ENCODE measurements at places on chromosomes 12 and 14. TPM values are rescaled to one million over a fixed set of nuclear protein-coding genes. Genes with fewer than 3 reads are reported as not detected.

The GLT8D2 gene
- total RNA-seq = 2.7 TPM

The SOAT2 gene
- total RNA-seq = 0.17 TPM

The FAM216A gene
- 19.4 TPM for total RNA-seq

The IAPP gene
- total RNA-seq = not detected

The SYCP3 gene
- not detected for total RNA-seq

The PLEKHH1 gene
- 5.0 TPM for total RNA-seq

The DAO gene
- not detected for total RNA-seq

The RD3L gene
- total RNA-seq = not detected

The SLC7A8 gene
- total RNA-seq = 2.5 TPM

The LTBR gene
- not detected for total RNA-seq

The NTF3 gene
- 1.3 TPM for total RNA-seq

DNA sequence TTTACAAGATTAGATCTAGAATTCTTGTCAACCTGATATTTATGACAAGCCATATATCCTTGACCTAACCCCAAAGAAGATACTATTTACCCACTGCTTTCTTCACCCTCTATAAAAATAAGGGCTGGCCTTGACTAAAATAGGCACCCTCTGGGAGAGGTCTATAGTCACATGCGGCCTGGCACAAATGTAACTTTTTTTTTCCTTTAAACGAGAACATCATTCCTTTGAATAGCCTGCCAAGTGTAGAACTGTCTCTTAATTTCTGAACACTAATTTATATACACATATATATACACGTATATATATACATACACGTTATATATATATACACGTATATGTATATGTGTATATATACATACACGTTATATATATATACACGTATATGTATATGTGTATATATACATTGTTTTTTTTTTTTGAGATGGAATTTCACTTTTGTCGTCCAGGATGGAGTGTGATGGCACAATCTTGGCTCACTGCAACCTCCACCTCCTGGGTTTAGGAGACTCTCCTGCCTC lies 18.6 kb downstream of the PPTC7 start:
- DNase-seq = no peak

GRCh38 chr12:63821781-63822251 lies 22.7 kb upstream of the SRGAP1 start:
- DNase-seq = no peak

DNA sequence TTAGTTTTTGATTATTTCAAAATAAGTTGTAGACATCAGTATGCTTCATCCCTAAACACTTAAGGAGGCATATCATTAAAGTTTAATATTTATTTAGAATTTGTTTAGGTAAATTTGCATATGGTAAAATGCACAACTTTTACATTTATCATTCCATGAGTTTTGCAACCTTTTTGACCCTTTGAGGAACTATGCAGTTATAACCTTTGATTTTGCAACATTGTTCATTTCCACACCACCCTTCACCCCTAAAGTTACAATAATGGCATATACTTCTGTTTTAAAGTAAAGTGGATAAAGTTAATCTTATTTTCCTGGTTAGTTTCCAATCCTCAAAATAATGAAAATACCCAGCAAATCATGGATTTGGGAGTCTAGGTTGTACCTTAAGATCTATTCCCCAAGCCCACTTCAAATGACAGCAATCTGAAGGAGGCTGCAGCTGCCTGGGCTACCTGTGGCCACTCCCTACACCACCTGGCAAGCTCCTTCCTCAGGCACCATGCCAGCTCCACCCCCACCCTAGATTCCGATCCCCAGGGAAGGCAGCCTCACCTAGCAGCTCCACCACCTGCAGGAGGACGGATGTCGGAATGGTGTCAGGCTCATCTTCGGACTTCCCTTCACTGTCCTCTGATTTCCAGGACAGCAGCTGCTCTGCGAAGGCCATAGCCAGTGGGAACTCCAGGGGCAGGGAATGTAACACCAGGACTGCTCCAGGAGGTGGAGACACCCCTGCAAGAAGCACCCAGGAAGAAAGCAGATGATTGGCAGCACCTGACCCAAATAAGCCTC lies 65.1 kb downstream of the TRAFD1 start:
- no peak for DNase-seq

DNA sequence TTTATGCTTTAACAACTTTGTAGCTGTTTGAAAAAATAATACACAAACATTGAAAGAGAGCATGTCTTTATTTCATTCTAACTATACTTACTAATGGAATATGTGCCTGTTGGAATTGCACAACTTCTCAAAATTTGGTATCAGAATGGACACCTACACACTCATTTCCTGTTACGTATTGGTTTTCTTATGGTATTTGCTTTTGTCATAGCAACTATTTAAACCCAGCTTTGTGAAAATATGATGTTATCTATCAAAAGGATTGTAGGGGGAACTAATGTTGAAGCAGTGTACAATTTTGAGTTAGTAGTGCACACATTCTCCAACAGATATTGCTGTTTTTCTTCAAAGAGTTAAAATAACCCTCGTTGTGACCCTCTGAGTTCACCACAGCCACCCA lies 52.6 kb downstream of the RBMS2 start:
- no peak for DNase-seq

DNA sequence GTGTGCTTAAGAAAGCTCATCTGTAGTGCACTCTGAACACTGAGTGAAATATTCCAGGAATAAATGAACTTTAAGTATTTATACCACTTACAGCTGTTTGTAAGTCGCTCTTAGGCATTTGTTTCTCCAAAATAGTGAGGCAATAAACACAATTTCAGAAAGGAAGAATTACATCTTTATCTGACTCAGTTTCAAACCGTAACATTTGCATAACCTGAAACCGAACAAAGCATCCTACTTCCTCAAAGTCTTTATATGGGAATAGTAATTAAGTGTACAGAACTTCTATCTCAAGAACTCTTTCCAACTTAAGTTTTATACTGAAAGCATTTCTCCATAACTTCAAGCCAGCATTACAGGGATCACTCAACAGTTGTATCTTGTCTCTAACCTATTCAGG lies 58.4 kb downstream of the SOX5 start:
- DNase-seq = no peak

GRCh38 chr12:94263905-94264561 lies 115.7 kb downstream of the PLXNC1 start:
- DNase-seq = peak; percentile 16

GRCh38 chr14:73717711-73718417 lies 3.7 kb upstream of the PNMA1 start:
- DNase-seq = no peak

DNA sequence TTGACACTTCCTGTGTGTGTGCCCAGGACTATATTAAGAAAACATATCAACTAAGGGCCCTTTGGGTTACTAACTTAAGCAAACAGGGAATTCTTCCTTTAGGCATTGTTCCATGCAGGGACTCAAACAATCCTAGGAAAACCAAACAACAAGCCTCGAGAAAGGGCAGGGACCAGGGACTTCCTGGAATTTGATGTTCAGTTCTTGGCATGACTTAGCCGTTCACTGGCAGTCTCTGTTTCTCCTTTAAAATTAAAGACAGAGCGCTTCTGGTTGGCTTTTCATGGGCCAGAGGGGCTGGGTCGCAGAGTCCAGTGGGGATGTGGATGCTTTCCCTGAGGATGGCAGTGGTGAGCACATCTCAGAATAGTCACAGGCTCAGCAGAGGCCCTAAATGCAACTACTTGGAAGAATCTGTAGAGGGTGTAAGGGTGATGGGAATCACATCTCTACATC lies 35.2 kb downstream of the RNFT2 start:
- DNase-seq = no peak

DNA sequence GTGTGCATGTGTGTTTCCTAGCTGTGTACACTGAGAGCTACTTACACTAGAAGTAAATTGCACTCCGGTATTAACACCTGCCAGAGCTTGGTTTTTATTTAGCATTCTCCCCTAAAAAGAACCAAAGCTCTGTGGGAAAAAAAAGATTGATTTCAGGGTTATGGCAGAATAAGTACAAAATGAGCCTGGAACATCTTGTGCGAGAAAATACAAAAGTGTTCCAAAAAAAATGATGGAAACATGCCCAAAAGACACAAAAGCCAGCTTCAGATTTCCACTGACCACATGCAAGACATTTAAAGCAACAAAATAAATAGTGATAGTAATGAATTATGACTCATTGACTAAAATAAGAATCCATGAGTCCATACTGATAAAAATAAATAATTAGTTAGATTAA lies 188.3 kb downstream of the GXYLT1 start:
- no peak for DNase-seq

- DNase-seq = no peak
Observed at GRCh38 chr12:30982413-30982812, 55.9 kb downstream of the TSPAN11 start.

GRCh38 chr14:69066396-69067171 lies 86.3 kb downstream of the DCAF5 start:
- DNase-seq = no peak

DNA sequence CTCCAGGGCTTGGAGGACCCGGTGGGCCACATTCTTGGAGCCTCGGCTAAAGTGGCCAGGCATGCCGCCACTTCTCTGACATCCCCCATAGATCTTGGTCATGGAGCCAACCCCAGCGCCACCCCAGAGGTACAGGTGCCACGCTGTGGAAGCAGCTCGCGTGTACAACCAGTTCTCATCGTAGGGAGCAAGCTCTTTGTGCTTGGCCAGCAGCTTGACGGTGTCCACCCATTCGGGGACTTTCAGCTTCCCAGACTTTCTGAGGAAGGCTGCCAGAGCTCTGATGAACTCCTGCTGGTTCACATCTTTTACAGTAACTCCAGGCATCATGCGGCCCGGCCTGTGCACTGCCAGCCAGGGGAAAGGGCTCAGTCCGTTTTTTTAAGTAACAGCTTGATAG lies 29.3 kb upstream of the EAPP start:
- DNase-seq = no peak

DNA sequence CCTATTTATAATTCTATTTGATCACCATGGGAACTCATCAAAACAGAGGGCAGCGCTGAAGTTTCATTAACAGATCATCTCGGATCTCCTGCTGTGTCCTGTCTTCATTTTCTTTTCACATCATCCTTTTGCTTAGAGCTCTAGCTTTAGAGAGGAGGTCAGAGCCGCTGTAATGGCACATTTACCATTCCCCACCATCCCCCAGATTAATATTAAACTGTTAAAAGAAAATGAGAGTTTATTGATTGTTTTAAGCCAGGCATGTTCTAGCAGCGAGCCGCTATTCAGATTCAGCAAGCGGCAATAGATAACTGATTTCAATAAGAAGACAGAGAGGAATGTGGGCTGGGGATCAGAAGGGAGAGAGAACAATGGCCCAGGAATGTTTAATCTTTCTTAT lies 308.8 kb downstream of the EGLN3 start:
- no peak for DNase-seq

DNA sequence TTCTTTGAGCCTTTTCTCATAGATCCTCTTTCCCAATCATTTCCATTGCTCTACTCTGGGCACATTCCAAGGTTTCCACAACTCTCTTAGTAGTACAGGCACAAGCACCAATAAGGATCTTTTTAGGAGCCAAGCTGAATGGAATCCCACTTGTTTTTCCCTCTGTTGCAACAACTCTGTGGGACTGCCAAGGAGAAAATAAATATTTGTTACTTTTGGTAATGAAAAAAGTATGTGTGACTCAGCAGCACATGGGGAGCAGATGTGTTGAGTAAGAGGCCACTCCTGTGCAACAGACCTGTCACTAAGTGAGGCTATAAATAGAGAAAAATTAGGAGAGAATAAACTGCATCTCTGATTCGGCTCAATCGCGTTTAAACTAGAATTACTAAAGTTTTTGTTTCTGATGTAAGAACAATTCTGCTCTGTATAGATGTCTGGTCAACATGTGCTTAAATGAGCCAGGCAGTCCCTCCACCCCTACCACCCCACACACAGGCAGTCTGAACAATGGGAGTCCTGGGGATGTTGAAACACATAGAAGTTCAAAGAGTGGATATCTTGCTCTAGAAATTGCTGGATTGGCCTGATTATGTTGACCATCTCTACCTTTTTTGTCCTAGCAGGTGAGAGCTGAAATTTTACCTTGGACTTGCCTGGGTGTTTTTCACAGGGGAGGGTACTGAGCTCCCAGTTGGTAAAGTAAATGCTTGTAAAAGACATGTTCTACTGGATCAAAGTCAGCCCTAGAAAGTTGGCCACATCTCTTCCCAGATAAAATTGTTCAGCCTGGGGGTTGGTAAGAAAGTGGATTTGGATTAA lies 244.3 kb upstream of the NOVA1 start:
- peak; percentile 79 for DNase-seq

DNA sequence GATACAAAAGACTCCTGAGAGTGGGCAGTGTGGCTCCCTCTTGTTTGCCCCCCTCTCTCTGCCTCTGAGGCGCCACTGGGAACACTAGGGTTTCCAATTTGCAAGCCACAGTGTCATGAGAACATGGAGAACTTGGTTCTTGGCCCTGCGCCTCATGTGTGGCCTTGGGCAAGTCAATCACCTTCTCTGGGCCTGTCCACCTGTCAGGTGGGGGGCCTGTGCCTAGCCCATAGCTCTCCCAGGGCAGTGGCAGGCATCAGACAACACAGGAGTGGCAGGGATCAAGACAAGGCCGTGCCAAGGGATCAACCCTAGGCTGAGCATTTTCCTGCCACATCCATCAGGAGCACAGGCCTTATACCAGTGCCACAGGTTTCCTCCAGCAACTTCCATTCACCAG lies 185.3 kb downstream of the CALM1 start:
- no peak for DNase-seq

- DNase-seq = no peak
Observed at GRCh38 chr12:50515587-50515986, 10.8 kb downstream of the DIP2B start.

- no peak for DNase-seq
Observed at GRCh38 chr12:128381946-128382345, 115.0 kb downstream of the TMEM132C start.

DNA sequence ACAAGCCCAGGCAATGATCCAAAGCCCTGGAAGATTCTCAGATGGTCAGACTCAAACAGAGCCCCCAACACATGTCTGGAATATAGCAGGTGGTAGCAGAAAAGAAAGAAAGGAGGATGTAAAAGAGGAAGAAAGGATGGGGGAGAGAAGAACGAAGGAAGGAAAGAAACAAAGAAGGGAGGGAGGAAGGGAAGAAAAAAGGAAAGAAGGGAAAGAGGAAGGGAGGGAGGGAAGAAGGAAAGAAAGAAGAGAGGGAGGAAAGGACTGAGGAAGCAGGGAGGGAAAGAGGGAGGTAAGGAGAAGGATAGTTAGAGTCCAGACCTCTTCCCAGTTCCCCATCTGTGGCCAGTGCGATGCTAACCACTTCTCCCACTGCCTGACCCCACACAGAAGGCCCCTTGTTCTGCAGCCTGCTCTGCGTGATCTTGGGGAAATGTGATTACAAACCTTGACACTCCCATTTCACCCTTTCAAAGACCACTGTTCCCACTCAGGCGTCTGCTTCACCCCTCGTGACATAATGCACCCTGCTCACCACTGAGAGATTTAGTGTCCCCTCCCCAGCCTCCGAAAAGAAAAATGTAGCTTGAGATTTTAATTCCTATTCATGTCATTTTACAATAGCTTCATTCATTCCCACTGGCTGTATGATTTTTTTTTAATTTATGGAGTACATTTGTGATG lies 357.9 kb downstream of the BCL11B start:
- no peak for DNase-seq

- DNase-seq = no peak
Observed at GRCh38 chr12:57610554-57611107, 604 bp upstream of the ARHGEF25 start.

GRCh38 chr14:74610866-74611649 lies 979 bp downstream of the LTBP2 start:
- DNase-seq = no peak
